ENCODE measurements at places on chromosomes 12 and 14.

- no peak for DNase-seq
Observed at GRCh38 chr14:24972844-24973243, 77.1 kb downstream of the STXBP6 start.

DNA sequence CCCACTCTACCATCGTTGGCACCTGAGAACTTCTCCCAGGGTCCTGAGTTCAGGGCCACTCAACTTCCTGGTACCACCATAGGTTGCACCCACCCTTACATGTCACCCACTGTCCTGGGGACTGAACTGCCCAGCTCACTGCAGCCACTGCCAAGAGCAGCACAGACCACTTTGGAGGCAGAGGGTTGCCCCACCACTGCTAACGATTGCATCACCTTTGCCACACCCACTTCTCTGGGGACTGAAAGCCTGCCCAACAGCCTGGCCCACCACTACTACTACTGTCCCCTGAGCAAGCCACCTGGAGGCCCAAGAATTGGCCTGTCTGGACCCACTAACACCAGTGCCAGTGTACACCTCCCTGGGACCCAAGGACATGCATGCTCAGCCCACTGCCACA is 27.6 kb downstream of the CACNA2D4 start:
- DNase-seq: no peak

- DNase-seq: no peak
Observed at GRCh38 chr14:68967459-68967940, 11.6 kb downstream of the ACTN1 start.

GRCh38 chr14:38285962-38286361 is 30.1 kb upstream of the CLEC14A start:
- no peak for DNase-seq

DNA sequence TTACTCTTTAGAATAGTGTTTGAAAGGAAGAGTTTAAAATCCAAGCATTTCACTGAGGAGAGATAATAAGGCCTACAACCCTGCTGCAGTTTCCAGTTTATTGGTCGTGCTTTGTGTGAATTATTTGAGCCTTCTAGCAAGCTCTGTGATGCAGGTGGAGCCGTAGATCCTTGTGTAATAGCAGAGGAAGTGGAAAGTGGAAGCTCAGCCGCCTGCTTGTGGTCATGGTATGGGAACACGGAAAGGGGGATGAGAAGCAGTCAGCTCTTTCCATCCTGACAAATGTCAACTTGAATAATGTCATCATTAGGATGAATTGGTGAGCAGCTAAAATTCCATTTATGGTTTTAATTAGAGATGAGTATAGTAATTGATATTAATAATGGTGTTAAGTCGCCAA is 29.1 kb downstream of the SYNE2 start:
- DNase-seq: no peak

DNA sequence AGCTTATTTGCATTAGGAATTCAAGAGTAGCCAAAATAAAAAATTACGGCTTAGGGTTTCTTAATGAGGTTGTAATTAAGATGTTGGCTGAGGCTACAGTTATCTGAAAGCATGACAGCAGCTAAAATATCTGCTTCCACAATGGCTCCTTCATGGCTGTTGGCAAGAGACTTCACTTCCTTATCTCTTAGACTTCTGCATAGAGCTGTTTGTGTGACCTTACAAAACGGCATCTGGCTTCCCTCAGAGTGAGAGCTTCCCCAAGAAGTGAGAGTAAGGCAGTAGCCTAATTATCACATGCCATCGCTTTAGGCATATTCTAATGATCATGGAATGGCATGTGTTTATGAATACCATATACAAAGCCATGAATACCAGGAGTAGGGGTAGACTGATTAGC is 57.6 kb downstream of the CCDC59 start:
- no peak for DNase-seq

DNA sequence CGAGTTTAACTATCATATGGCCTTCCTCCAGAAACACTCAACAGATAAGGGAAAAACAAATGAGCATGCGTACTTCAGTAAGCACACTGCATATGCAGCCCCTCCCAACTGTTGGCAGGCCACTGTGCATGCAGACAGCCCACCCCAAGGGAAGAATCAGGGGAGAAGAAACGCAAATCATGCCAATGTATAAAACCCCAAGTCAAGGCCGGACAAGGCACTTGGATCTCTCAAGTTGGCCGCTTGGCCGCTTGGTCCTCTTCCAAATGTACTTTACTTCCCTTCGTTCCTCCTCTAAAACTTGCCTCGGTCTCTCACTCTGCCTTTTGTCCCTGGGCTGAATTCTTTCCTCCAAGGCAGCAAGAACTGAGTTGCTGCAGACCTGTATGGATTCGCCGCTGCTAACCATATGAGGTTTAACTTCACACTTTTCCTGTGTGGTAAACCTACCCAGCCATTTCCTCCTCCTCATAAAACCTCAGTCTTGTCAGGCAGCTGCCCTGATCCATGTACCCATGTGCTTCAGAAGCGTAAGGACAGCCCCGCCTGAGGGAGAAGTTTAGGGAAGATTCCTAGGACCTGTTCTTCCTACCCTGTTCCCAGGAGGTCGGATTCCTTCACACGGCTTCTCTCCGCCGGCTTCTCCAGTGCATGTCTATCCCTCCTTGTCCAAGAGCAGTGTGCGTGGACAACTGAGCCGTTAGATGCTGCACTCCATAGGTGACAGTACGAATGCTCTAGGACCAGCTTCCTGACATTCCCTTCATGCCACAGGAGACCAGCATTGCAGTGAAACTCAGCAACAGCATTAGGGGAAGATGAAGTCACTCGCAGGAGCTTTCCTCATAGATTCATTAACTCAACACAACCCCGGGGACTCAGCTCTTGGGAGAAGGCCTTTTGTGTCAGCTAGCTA is 188.0 kb downstream of the MON2 start:
- no peak for DNase-seq

DNA sequence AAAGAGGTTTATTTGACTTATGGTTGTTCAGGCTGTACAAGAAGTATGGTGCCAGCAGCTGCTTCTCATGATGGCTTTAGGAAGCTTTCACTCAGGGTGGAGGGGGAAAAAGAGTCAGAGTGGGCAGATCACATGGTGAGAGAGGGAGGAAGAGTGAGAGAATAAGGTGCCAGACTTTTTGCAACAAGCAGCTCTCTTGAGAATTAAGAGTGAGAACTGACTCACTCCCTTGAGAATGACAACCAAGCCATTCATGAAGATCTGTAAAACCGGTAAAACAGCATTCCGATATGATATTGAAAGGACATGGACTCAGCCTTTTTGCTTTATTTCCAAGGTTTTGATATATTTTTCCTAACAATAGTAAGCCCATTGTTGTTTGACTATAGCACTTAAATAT is 501.2 kb downstream of the GALC start:
- DNase-seq: no peak

DNA sequence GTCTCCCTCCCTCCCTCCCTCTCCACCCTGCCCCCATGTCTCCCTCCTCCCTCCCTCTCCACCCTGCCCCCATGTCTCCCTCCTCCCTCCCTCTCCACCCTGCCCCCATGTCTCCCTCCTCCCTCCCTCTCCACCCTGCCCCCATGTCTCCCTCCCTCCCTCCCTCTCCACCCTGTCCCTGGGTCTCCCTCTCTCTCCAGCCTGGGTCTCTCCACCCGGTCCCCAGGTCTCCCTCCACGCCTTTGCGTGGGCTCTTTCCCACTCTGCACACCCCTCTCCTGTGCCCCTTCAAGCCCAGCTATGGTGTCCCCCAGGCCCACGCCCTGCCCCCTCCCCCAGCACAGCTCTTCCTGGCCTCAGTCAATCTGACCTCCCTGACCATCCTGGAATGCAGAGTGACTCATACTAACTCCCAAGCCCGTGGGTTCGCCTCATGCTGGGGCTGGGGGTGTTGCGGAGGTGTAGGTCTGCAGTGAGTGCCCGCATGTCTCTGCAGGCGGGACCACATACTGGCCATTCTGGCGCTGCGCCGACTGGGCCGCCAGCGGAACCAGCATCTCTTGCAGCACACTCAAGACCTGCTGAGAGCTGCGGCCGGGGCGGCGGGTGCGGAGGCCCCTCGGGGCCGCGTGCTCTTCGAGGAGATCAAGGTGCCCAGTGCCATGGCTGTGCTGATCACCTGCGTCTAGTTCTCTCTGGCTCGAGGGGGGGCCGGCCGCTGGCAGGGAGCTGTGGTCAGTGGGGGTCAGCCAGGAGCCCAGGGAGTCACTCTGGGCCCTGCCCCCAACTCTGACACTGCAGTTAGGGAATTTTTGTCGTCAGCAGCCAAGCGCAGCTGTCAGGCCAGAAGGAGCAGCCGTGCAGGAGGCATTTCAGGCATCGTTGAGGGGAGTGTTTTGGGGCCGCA is 13.5 kb upstream of the TNFAIP2 start:
- DNase-seq: no peak

DNA sequence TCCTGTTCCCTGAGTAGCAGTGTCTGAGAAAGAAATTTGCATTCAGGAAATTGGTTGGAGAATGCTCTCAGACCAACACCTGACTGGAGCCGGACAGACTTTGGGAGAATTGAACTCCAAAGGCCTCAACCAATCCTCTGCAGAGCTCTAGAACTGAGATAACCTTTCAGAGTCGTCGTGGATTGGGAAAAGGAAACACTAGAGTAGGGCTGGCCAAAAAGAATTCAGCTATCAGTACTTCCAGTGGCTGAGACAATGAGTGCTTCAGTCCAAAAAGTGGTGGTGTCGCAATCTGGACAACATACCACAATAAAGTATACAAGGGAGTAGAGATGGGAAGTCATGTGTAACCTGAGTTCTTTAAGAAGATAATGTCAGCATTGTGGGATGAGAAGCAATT is 377.1 kb downstream of the SLC16A7 start:
- no peak for DNase-seq

- no peak for DNase-seq
Observed at GRCh38 chr14:70810621-70811020, 1.3 kb upstream of the MAP3K9 start.

GRCh38 chr12:115910057-115910456 is 367.4 kb downstream of the MED13L start:
- no peak for DNase-seq

GRCh38 chr14:81301813-81302212 is 81.1 kb upstream of the GTF2A1 start:
- DNase-seq: no peak

- DNase-seq: no peak
Observed at GRCh38 chr14:39050389-39050788, 52.6 kb downstream of the SEC23A start.

GRCh38 chr14:77106666-77107065 is 8.6 kb downstream of the CIPC start:
- no peak for DNase-seq

GRCh38 chr12:83145325-83145840 is 458.7 kb downstream of the TMTC2 start:
- no peak for DNase-seq

DNA sequence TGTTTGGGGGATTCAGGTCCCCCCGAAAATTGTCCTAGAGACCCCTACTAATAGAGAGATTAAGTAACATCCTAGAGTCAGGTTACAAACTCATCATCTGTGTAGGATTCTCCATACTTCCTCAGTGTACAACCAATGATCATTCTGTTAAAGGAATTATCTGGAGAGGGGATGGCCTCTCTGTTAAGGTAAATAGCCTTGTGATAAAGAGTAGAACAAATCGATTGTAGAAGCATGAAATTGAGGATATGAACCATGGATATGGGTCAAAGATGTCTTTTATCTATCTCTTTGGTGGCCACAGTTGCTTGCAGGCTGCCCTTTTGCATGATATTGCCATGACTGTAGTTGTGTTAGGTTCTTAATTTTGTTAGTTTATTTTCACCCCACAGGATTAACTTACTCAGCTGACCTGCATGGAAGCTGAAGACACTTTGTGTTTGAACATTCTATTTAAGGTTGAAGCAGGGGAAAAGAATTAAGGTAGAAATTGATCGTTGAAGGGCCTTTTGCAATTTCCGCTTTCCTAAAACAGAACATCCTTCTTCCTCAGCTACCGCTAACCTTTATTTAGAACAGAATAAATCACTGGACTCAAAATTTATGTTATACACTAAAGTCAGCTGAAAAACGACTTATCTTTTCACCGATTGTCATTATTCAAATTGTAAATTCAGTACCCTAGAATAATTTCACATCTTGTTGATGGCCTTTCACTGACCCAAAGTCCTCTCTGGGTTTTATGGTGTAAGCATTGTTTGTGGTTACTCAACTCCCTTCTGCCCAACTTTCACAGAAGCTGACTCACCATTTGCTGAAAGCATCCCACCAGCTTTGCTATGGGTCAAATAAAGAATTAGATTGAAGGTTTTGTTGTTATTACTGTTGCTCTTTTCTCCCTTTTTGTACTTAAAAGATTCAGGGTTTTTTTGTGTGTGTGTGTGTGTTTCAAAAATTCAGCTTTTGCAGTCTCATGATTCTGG is 52.3 kb downstream of the IRAK3 start:
- no peak for DNase-seq

GRCh38 chr12:21940549-21941505 is at the start of gene ABCC9:
Gene ABCC9 (minus strand): TSS chr12:21941426. CDS start chr12:21936674, 4,752 bp downstream.
- no peak for DNase-seq

GRCh38 chr14:51521764-51522163 is 129.9 kb upstream of the FRMD6 start:
- DNase-seq: no peak

DNA sequence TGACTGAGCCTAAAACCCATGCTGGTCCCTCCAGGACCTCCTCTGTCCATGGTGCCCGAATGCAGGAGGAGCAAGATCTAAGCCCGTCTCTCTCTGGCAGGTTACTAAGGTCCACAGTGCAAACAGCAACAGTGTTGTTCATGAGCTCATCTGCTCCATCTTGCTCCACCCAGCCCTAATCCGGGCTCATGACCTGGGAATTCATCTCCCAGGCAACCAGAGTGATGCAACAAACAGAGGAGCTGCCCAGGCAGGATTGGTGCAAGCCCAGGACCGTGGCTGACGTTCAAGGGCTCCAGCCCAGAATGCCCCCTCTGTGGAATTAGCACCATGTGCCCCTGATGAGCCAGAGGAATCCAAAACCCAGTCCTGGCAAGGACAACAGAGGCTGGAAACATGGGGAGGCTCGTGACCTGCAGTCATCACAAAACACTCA is 29.9 kb downstream of the HSPB8 start:
- no peak for DNase-seq

DNA sequence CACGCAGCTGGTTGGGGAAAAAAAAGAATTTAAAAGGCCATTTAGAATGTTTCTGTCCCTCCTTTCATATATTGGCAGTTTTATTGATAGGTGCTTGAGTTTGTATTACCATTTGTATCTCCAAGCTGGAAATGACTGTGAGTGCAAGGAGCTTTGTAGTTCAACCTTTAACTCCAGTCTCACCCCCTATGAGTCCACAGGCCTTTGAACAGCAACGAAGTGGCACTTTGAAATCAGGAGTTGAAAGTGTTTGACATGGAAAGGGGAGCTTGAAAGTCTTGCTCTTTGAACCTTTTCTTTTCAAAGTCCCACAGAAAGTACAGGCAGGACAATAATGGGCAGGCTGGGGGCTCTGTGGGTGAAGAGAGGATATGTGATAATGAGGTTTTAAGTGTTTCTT is 480.3 kb downstream of the RERGL start:
- no peak for DNase-seq
